ENCODE measurements at places on chromosomes 12 and 14.

DNA sequence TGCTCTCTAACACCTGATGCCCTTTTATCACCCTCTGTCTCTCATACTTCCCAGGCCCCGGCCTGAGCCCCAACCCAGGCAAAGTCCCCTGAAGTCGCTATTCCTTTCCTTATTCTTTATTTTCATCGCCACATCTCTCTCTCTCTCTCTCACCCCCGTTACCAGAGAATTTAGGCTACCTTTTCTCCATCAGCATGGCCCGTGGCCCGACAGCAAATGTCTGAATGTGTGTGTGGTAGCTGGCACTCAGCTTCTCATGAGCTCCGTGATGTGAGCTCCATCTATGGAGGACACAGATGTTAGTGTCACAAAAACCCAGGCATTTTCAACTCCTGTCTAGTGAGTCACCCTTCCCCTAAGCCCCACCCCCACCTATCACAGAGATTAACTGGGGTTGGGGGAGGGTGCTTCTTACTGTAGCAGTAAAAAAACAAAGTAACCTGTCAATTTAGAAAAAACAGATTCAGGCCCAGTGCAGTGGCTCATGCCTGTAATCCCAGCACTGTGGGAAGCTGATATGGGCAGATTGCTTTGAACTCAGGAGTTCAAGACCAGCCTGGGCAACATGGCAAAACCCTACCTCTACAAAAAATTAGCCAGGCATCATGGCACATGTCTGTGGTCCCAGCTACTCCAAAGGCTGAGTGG, 53.8 kb downstream of the VCPKMT start:
- peak; percentile 86 for DNase-seq

- DNase-seq: peak; percentile 27
These were observed 41.3 kb downstream of the RAB3IP start for GRCh38 chr12:69779928-69780327.

DNA sequence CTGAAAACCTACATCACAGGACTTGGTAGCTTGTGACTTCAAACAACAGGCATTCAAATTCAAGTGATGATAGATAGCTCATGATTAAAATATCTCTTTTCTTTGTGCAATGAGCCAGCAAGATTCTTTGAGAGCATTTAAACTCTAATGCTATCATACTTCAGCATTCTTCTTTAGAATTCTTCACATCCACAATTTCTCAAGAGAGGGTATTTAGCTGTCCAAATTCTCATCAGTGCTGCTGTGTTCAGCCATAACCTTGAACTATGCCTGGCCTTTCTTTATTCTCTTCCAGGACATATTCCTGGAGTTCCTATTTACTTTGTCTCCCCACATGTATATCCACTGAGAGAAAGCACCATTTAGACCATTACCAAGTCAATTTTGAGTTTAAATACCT, 321.1 kb downstream of the EGLN3 start:
- no peak for DNase-seq

DNA sequence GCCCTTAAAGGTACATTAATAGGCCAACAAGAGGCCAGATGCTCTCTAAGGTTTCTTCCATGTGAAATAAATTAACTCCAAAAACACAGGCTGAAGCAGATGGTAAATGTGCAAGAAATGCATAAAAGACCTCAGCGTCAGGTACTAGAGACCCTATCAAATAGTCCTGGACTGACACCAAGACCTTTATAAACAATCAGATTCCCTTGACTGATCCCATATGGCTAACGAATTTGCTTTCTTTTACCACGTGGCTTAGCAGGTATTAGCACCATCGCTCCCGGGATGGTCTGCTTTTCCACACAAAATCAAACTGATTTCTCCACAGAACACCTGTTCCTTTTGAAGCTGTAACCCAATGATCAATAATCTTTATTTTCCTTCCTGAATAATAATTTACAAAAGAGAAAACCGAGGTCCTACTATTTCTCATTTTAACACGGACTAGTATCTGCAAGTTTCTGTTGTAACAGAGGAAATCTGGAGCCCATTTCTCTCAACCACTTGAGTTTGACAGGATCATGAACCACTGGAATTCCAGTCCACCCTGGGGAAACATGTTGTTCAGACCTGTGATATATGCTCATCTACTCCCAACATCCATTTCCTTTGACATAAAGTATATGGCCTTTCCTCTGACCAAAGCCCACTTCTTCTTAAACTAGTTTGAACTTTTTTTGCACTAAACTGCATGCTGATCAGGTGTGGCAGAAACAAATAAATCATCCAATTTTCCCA, 48.2 kb upstream of the DAAM1 start:
- no peak for DNase-seq

GRCh38 chr12:116508145-116509121, 50.7 kb upstream of the MAP1LC3B2 start:
- DNase-seq: no peak

- DNase-seq: peak; percentile 66
These were observed 204.6 kb upstream of the PLXNC1 start for GRCh38 chr12:93943780-93944179.

DNA sequence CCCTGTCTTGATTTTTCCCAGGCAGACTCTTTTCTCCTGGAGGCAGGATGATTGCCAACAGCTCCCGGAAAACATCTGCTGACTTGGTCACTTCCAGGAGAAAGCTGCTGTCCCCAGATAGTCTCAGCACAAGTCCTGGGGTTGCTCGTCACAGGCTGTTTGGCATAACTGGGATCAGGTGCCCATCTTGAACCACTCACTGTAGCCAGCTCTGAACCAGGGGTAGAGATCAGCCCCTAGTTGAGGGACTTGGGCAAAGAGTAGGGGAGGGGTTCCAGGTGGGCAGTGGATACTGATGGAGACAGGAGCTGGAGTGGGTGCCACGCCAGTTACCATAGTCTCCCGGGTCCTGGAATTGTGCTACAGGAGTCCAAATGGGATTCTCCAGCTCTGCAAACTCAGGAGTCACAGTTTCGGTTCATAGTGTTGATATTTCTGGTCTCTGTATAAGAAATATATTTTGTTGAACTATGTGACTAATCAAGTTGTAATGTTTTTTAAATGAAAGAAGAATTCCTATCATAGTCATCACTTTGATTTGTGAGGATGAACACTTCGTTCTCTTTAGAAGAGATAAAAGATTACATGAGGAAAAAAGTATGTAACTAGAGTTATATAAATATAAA, 1154.5 kb downstream of the AACS start:
- peak; percentile 58 for DNase-seq

- DNase-seq: peak; percentile 62
These were observed at the start of gene ARID2 for GRCh38 chr12:45729233-45730083. Gene ARID2 (plus strand): TSS chr12:45729706. CDS start chr12:45729837, 131 bp downstream.

DNA sequence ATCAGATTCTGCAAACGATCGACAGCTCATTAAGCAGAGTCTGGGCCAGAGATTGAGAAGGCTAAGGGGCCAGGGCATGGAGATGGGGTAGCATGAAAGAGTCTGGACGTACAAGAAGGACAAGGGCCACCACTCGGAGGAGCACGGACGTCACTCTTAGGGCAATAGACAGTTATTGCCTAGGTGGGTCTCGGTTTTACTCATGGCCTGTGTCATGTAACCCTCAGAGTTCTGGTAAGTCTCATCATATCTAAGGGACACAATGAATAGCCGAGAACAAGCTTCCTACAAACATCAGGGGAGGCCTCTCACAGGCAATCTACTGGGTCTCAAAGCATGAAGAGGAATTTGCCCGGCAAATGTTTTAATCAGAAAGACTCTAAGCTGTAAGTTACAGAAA, 30.4 kb upstream of the ITPK1 start:
- no peak for DNase-seq

DNA sequence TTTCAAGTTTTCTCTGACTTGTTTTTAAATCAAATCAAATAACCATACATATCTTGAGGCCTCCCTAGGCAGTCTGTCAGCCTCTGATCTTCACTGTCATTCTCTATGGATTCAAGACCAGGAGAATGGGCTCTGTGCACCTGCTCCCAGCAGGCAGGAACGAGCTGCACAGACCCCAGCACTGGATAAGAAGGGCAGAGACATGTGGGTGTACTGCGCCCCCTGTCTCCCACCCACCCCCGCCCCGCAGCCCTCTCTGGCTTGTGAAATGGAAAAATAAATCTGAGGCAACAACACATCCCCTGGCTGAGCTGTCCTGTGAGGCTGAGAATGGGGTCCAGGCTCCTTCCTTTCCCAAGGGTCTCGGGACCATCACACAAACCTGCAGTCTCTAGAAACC, 26.3 kb downstream of the CLMN start:
- DNase-seq: no peak

DNA sequence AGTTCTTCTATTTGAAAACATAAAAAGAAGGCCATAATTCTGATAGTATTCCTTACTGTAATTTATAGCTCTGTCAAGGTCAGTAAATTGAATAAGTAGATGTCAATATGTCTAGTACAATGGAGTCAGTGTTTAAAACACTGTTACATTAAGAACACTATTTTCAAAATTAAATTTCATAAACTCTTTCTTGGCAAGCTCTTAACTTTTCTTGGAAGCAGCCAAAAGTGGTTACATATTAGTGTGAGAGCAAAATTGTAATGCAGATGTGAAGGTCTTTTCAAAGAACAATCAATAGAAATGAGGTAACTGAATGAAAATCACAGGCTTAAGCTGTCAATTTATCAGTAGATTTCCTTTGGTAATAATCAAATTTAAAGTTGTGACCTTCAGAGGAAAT, 722.4 kb upstream of the NOVA1 start:
- DNase-seq: no peak

- no peak for DNase-seq
These were observed 76.7 kb downstream of the TTC7B start for GRCh38 chr14:90739318-90740068.

GRCh38 chr14:22752422-22752821, 14.1 kb upstream of the OXA1L start:
- DNase-seq: no peak

GRCh38 chr12:96227365-96228106, 33.4 kb downstream of the ELK3 start:
- DNase-seq: no peak

- no peak for DNase-seq
These were observed 90.9 kb upstream of the PKP2 start for GRCh38 chr12:32987512-32987911.

DNA sequence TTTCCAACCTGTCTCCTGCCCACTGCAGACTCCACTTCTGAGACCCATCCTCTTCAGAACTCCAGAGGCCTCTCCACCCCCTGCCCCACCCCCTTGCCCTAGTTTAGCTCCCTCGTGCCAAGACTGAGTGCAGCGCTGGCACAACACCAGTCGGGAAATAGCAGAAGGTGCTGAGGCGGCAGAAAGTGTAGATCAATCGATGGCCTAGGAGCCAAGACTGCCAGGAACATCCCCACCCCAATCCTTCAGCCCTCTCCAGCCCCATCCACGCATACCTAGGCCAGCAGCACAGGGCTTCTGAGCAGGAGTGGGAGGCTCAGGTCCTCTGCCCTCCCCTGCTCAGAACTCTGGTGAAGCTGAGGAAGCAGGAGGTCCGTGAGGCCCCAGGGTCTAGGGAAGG, 1.1 kb downstream of the CPNE6 start:
- DNase-seq: no peak

DNA sequence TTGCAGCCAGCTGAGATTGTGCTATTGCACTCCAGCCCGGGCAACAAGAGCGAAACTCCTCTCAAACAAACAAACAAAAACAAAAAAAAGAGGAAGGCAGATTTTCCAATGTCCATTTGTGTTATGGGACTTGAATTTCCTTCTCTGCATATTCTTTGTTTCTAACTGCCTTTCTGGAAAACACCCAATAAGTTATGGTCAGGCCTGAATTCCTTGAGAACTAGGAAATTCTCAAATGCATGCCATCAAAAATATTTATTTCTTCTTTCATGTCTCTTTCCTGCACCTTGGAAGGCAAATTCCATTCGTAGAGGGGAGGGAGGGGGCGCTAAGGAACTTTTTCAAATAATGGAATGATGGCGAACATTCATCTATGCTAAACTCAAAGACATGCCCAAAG, 117.6 kb upstream of the TMCC3 start:
- DNase-seq: no peak

DNA sequence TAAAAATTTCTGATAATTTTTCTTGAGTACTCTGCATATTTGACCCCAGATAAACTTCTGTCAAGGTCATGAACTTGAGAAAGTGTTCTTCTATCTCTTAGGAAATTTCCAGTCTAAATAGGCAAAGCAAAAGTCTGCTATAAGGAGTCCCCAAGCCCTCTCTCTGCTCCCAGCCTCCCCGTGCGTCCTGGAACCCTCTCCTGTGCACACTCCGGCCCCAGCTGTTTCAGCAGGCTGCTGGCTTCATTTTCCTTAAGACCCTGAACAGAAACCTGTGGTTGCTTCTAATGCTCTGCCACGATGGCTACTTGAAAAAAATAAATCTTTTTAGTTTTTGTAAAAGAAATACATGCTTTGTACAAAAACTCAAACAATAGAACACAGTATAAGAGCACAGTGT, 14.7 kb downstream of the KRT2 start:
- DNase-seq: no peak

- DNase-seq: no peak
These were observed 14.5 kb downstream of the RNASE3 start for GRCh38 chr14:20905676-20906075.

- no peak for DNase-seq
These were observed 32.7 kb downstream of the CCDC92 start for GRCh38 chr12:123939716-123940626.

DNA sequence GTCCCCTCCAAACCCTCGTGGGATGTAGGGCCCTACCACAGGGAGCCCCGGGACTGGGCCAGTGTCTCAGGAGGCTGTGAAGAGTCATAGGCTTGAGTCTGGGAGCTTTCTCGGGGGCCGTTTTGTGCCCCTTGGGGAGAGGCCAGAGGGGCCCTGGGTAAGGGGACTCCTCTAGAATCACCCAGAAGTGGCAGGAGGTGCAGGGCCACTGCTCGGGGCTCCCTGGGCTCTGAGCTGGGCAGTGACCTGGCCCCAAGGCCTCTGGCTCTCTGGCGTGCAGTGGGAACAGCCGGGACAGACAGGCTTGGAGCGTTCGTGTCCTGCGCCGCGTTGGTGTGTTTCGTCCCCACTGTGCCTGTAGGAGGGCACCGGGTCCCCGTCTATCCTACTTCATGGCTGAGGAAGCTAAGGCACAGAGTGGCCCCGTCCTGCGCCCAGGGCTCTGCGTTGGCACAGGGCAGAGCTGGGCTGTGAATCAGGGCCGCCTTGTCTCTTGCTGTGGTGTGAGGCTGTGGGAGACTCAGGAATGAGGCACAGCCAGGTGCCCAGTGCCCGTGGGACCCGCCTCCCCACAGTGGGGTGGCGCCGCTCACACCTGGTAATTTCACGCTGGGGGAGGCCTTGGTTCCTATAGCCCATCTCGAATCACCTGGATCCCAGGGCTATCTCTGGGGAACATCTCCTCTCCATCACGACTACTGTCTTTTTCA, 23.8 kb upstream of the KIF26A start:
- no peak for DNase-seq

DNA sequence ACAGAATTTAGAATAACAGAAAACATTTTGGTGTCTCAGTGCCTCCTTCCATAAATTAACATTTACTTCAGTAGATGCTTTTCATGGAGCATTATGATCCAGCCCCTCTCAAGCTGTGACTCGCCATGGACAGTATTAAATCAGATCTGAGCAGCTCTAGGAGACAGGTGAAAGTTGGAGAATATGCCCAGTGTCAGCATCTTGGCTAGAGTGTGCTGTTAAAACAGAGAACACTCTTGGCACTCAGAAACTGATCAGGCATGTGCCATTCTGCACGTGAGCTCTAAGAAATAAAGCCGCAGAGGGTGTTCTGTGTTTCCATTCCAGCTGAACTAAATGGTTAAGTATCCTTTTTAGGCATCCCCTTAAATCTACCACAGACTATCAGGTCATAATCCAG, 68.0 kb downstream of the DIP2B start:
- DNase-seq: peak; percentile 35
